ENCODE measurements at places on chromosomes 2 and 18.
A peak's percentile ranks its signal among the peaks of the same experiment; 100 is the strongest.

DNA sequence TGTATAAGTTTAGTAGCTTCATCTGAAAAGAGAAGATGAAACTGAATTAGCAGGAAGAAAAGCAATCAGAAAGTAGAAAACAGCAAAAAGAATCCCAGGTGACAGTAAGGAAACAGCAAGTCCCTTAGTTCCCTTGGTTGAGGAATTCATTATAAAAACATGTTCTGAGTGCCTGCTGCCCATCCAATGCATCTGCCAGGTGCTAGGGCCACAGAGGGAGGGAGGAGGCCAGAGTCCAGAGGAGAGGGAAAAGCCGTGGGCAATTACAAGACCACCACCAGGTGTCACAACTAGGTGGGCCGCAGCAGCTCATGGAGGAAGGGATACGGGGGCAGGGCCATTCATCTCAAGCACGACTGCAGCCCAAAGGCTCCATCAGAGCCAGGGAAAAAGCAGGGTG lies 55.9 kb upstream of the TFCP2L1 start:
- DNase-seq: no peak

DNA sequence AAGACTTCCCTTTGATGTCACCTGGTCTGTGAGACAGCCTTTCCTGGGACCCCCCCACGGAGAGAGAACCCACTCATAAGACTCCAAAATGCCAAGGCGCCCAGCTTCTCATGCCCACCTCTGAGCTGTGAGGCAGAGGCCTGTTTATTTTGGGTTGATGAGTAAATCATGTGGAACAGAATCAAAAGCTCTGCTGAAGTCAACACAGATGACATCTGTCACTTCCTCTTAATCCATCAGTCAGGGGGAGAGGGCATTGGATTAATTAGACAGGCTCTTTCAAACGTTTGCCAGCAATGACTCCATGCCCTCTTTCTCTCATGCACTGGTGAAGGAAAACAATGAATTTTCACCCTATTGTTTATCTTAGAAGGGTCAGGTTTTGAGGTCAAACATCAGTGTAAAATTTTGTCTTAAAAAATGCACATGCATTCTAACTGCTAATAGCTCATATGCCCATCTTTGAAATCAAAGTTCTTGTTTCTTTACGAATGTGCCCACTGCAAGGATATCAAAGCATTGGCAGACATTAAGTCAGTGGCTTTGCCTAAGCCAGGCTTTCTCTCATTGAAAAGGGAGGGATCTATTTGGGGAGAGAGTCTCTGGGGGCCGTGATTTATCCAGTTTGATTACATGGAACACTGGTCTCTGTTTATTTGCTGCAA lies 184.1 kb downstream of the ACKR3 start:
- DNase-seq: no peak

GRCh38 chr2:37916512-37917082 lies 8.5 kb upstream of the RMDN2 start:
- DNase-seq: no peak

DNA sequence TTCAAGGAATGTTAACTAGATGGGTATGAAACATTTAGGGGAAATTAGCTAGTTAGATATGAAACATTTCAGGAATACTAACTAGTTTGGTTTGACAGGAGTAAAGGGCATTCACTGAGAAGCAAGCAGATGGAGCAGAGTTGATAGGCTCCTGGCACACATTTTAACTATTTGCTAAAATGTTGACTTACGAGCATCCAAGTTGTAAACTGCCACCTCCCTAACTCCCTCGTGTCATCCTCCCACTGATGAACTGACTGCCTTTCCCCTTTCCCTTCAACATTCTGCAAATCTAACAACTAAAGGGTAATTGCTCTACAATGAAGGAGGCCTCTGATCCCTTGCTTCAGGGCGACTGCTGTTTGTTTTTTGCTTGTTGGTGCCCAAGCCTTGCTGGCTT lies 580.4 kb upstream of the FAM98A start:
- no peak for DNase-seq

GRCh38 chr2:29343830-29344229 lies 228.6 kb downstream of the CLIP4 start:
- no peak for DNase-seq

- no peak for DNase-seq
These were observed 193.5 kb downstream of the MYO3B start for GRCh38 chr2:170371231-170371998.

GRCh38 chr2:121064186-121064585 lies 220.8 kb downstream of the TFCP2L1 start:
- no peak for DNase-seq

DNA sequence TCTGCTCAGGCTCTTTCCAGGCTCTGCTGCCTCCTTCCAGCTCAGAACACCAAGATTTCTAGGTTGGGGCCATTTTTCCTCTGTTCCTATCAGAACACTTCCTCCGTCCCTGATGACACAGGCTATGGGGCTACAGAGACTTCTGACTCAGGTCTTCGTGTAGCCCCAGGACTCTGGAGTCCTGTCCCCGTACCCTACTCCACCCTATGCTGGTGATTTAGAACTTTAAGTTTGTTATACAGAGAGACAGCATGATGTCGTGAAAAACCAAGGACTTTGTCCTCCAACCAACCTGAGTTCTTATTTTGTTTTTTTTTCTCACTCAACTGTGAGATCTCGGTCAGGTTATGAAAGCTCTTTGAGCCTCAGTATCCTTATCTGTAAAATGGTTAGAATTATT lies 78.7 kb downstream of the HS1BP3 start:
- no peak for DNase-seq

DNA sequence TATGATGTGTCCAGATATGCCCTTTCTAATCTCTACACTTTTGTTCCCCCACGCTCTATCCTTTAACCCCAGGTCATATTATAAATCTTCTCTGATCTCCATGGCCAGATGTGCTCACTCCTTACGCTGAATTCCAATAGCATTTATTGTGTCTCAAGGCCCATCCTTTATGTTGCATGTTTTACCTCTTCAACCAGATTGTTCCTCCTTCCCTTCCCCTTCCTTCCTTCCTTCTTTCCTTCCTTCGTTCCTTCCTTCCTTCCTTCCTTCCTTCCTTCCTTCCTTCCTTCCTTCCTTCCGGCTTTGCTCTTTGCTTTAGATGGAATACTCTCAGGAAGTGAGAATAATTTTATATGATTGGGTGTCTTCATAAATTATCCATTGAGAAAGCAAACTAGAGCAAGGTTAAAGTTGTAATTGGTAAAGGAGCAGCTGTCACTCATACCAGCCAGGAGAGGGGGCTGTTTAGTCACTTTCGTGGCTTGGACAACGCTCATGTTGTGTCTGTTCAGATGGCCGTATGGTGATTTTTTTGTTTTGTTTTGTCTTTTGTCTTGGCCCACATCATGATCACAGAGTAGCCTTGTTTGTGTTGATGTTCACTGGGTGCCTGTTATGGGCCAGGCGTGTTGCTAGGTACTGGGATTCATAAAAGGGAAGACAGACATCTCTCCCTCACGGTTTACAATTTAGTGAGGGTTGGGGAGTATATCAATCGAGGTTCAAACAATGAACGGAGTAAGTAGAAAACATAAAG lies 68.0 kb downstream of the DAW1 start:
- DNase-seq: no peak

- no peak for DNase-seq
These were observed 165.0 kb downstream of the CDH19 start for GRCh38 chr18:66438711-66439536.

DNA sequence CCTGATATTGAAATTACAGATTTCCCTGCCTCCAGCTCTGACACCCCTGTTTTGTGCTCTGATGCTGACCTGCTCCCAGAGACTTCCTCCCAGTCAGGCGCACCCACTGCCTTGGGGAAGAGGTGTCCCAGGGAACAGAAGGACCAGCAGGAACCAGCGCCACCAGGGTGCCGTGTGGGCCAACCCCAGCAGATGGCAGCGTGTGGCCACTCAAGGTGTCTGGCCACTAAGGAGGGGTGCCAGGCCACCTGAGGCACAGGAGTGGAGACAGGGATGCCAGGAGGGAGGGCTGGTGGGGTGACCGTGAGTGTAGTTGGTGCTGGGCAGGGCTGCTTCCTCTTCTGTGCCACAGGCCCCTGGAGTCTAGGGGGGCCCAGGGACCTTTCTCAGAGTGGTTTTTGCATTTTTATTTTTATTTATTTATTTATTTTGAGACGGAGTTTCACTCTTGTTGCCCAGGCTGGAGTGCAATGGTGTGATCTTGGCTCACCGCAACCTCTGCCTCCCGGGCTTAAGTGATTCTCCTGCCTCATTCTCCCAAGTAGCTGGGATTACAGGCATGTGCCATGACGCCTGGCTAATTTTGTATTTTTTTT lies 56.0 kb downstream of the TEX44 start:
- peak; percentile 47 for DNase-seq

DNA sequence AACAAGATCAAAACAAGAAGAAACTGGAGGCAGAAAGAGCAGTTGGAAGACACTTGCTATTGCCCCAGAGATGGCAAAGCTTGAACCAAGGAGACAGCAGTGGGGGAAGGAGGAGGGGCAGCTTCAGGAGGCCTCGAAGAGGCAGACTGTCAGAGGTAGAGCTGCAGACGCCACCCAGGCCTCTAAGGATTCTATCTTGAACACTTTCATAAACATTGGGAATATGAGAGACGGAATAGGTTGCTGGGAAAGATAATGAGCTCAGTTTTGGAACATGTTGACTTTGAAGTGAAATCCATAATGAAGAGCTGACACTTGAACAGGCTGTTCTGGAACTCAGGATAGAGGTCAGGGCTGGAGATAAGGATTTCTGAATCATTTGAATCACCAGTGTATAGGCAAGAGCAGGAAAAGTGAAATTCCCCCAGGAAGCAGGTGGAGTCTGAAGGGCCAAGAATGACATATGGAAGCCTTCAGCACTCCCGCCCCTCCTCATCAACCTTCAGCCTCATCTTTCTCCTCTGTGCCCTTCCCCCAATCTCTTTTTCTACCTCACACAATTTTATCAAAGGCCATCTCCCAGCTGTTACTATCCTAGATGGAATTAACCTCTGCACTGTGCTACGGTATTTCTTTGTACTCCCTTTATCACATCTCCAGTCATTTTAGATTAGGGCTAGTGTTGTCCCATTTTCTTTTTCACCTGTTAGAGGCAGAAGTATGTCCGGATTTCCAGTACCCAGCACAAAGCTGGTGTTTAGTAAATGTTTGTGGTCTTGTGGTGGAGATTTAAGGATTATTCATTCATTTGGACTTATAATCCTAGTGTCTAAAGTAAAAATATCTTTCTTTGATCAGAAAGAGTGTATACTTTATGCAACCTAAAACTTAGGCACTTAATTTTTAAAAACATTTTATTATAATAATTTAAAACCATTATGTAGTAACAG lies 47.5 kb upstream of the RTN4 start:
- no peak for DNase-seq

DNA sequence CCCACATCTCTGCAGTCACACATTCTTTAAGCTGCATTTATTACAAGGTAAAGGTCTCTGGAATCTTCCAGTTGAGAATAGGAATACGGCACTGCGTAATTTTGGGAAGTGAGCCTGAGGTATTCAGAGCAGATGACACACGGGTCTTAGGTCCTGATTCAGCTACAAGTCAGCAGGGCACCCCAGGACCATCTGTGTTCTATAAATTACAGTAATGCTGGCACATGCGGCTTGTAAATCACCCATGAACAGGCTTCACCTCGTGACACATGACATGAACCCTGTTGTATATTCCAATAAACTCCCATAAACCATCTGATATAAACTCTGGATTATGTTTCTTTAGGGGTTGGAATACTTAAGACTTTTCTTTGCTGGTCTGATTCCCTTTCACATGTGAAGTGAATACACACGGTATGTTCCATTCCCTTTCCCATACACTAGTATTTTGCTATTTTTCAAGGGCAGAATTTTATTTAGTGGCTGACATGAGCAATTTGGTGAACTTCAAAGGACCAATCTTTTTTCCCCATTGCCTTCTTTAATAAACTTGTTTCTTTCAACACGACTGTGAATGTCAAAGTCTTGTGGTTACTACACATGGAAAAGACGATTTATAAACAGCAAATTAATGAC lies 298.6 kb downstream of the MEIS1 start:
- DNase-seq: no peak

GRCh38 chr2:60356346-60356745 lies 197.1 kb downstream of the BCL11A start:
- no peak for DNase-seq

GRCh38 chr2:200871151-200871550 lies 6.7 kb upstream of the CLK1 start:
- DNase-seq: no peak

DNA sequence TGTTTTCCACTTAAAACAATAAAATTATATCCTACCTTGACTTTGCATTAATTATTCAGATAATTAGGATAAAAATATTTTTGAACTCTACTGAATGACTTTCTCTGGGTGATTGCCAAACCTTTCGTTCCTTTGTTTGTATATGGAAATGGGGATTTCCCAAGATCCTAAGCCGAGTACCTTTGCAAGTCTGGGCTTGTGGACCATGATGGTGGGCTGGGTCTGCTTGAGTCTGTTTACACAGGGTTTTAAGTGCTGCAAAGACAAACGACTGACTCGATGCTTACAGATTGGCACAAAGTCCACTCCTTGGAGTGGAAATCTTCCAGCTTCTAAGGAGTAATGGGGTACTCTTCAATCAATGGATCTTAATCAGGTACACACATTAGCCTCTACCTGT lies 659.5 kb downstream of the TSN start:
- no peak for DNase-seq

- peak; percentile 66 for DNase-seq
These were observed 15.3 kb downstream of the SH3RF3 start for GRCh38 chr2:109144271-109144670.

DNA sequence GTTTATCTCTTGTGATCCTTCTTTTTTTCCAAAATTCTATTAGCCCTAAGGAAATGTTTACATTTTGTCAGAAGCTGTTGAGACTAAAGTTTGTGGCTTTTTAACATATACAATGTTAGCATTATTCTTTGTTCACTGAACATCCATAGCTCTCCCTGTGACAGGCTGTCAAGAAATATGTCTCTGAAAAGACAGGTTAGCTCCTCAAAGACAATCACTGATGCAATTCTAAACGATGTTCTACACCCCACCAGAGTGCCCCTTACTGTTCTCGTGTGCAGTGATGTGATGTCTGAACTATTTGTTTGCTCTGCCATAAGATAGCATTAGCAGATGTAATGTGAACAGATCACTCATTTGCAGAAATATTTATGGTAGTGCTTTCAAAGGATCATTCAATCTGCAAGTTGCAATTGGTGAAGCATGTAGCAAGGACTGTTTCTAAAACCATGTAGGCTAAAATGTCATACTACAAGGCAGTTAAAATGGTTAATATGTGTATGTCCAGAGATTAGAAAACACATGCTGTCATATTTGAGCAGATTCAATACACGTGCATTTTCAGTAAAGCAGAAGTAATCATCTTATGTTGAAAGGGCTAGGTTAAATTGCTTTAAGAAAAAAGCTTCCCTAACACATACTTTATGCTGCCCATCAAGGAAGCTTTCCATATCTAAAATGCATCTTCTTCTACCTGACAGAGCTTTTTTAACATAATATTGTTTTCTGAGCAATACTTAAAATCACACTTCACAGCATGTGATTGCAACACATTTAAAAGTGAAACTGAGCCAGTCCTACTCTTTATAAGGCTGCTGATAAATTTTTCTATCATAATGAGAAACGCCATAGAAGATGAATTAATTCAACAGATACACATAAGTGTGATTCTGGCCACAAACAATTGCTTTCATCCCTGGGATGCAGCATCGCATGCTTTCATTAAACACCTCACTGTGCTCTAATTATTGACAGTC lies 285.7 kb upstream of the UBE2E3 start:
- DNase-seq: no peak
